ENCODE measurements at places on chromosomes 3 and 15.

DNA sequence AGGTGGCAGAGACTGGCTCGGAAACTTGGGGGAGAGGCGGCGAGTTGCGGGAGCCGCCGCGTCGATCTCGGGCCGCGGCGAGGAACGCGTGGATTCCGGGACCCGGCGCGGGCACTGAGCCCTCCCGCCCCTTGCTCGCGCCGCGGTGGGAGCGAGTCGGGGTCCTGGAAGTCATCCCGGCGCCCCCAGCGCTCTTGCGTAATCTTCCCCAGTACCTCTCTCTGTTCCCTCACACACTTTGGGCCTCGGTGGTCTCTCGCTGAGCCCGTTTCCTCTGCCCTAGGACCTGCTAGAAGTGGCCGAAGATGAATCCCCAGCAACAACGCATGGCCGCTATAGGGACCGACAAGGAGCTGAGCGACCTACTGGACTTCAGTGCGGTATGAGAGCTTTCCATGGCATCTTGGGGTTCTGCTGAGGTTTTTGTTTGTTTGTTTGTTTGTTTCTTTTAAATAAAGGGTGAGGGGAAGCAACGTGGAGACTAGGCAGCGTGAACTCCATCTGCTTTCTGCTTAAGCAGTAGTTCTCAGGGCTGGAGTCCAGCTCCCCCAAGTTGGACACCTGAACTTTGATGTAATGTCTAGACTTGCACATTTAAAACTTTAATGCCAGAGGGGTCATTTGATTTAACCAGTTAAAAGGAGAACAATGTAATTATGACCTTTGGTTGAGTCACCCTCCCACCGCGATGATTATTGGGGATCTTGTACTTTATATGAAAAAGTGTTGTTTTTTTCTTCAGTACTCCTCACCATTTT, 1.3 kb downstream of the TCF12 start:
- no peak for DNase-seq

GRCh38 chr3:129238945-129239705, 10.3 kb upstream of the COPG1 start:
- DNase-seq = no peak

DNA sequence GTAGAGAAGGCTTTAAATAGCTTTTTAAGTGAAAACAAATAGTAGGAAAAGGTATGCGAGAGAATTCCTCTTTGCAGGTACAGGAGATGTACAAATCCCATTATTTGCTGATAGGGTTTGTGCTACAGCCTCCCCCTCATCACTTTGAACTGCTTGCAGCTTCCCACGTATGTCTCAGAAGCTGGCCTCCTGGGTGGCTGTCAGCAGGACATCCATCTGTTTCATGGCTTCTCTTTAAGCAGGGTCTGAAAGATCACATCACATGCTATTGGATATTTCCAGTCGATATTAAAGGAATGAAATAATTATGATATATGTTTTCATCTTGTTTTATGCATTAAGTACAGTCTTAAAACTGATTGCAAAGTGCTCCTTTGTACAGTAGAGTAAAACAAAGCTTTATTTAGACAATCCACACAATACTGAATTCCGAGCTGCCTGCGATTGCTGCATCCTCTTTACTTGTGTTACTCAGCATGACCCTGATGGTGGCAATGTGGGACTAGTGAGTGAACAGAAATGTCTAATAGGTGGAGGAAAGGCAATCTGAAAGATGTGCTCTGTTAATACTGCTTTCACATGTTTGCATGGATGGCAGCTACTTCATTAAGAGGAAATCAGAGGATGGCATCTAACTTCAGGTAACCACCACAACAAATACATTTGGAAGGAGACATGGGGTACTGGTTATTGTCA, 930.6 kb upstream of the SEMA6D start:
- no peak for DNase-seq

- DNase-seq = no peak
Measured at GRCh38 chr15:71080166-71080565, 35.1 kb upstream of the THSD4 start.

DNA sequence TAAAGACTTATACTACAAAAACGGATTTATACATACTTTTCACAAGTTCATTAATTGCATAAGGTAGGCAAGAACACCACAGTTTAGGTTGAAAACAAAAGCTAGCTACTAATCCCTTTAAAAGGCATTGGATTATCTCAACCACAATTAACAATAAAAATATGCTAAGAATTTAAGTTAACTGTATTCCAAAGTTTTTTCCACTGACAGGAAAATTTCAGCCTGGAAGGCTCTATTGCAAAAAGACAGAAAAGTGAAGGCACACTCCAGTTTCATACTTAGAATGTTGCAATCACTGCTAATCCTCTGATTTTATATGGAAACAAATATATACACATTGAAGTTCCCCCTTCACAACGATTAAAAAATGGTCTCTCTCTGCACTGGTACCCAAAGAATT, 71.5 kb downstream of the TJP1 start:
- DNase-seq = no peak

- no peak for DNase-seq
Measured at GRCh38 chr3:14550651-14551611, 10.8 kb upstream of the GRIP2 start.

DNA sequence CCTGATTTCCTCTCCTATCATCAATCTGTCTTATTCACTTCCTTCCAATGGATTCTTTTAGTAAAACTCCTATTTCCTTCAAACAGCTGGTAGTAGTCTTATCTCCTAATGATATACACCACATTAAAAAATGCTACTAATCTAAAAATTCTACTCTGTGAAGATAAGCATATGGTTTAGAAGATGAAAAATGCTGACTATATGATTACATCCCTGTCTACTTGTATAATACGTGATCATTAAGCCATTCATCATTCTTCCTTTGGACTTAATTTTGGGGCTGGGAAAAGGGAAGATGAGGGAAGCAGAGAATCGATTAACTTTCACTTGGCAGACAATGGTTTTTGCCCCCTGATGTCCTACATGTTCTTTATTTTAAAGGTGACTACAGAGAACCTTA, 453.1 kb downstream of the NSUN3 start:
- DNase-seq = no peak

DNA sequence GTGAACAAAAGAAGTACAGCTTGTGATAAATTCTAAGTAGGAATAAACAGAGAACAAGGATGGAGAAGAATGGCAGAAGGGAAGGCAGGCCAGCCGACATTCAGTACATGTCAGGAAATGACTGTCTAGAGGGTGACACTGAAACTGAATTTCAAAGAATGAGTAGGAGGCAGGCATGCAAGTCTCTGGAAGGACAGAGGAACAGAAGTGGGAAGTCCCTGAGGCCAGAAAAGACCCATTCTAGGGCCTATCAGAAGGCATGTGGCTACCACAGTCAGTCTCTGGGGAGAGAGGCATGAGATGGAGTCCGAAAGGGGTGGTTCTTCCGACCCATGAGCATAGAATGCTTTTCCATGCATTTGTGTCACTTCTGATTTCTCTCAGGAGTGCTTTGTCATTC, 243.5 kb upstream of the UBE2E2 start:
- no peak for DNase-seq

GRCh38 chr15:80926126-80926525, 63.5 kb downstream of the MESD start:
- DNase-seq = no peak

GRCh38 chr3:161017971-161018370, 87.2 kb downstream of the B3GALNT1 start:
- no peak for DNase-seq

DNA sequence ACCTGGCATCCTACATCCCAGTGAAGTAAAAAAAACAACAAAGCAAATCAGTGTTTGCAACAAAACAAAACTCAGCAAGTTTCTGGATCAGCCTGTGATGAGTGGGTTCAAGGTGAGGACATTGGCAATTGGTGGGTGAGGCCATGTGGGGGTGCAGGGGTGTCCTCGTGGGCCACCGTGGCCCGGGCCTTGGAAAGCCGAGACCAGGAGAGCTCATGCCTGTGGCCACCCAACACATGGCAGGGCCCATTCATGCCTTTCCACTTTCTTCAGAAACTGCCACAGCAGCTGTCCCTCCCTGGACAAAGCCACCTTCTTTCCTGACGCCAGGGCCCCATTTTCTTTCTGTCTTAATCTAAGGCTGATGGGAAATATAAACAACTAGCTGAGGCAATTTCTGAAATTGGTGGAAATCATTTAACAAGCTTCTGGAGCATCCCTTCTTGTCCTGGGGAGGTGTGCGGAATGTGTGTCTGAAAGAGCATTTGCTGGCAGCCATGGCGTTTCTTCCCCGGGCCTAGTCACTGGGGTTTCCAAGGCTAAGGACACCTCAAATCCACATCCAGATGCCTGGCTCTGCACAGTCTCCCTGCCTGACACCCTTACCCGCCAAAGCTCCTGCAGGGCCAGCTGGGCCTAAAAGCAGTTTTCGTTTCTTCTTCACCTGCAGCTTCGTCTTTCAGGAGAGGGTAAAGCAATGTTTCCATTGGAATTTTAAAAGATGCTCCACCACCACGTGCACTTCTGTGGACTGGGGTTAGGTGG, 34.1 kb upstream of the SFMBT1 start:
- no peak for DNase-seq

DNA sequence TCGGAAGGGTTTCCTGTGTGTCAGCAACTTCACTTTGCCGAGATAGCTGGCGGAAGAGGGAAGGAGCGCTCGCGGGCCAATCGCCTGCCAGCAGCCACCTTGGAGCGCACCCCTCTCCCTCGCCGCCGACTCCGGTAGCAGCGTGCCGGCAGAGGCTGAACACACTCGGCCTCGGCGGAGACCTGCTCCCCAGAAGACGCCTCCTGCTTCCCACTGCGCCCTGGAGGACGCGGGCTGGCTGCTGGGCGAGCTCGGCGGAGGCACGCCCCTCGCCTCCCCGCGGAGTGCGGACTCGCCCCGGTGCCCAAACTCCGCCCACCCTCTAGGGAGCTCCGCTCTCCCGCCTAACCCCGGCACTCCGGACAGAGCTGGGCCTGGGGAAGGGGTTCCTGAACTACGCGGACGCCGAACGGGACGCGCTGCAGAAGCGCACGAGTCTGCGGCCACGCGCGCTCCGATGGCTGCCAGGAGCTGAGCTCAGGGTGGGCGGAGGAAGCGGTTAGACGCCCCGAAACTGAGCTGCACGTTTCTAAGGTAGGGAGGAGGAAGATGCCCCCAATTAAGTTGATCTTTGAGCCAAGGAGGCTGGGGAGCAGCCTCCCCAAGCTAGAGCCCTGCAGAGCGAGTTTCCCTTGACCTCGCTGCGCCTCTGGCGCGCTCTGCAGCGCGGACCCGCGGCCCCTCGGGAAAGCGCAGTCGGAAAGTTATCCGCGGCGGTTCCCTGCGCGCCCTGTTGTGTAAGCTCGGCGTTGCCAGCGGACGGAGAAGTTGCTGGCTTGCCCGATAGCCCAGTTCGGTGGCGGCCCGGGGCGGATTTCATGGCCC, at the start of gene P2RY1:
Gene P2RY1 (plus strand): TSS at position 356 of the 825 bp plus-strand sequence. CDS start 652 bp downstream, outside the sequence.
- DNase-seq = peak; percentile 43

GRCh38 chr15:78192826-78193594, 41.4 kb downstream of the ACSBG1 start:
- no peak for DNase-seq

DNA sequence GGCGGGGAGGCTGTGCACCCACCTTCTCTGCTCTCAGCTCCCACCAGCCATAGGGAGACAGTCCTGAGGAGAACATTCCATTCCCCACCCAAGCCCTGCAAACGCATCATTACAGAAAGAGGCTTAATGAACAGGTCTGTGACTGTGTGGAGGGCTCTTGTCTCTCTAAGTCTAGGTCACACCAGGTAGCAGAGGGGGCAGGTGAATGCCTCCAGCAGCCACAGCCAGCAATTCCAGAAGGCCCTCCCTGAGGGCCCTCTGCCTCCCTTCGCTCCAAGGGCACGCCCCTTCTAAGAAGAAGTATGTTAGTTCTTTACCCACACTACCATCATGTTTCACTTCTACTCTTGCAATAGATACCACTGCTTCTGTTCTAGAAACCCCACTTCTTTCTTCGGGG, 217.5 kb upstream of the BHLHE40 start:
- DNase-seq = no peak

DNA sequence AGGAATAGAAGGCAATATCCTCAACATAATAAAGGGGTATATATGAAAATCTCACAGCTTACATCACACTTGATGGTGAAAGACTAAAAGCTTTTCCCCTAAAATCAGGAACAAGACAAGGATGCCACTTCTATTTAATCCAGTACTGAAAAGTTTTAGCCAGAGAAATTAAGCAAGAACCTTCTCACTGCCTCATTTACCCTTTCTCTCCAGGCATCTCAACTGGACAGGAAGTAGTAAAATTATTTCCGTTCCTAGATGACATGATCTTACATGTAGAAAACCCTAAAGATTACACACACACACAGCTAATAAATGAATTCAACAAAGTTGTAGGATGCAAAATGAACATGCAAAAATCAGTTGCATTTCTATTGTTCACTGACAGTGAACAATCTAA, 11.2 kb downstream of the SCAP start:
- DNase-seq = no peak

DNA sequence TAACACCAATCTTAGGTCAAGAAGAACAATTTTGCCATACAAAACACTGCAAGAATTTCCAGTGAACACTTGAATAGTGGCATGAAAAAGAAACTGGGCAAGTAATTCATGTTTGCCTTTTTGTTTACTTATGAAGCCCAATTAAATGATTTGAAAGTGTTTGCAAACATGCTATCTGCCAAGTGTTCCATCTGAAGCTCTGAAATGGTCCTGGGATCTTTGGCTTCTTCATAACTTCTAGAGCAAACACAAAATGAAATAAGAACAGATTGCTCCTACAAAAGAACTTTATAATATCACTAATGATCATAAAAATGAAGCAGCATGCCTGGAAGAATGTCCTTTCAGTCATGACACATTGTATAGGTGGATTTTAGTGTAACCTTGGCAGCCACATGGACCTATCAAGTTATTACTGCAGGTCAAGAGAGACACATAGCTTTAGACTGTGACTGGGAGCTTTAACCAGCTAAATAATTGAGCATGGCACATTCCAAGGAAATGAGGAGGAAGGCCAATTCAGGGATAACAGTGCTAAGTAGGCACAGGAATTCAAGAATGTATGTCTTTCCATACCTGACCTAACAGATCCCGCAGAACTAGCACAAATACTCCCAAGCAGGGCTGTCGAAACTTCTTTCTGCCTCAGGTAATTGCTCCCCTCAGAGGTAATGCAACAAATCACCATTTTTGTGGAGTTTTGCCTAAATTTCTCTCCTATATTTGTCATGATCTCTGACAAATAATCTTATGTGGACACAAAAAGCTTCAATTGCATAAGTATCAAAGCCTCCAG, 144.6 kb downstream of the DUT start:
- no peak for DNase-seq

GRCh38 chr3:35141406-35141805, 497.9 kb upstream of the ARPP21 start:
- no peak for DNase-seq

GRCh38 chr15:57668016-57668415, 38.5 kb upstream of the POLR2M start:
- no peak for DNase-seq

- no peak for DNase-seq
Measured at GRCh38 chr15:82303956-82304777, 41.5 kb downstream of the SAXO2 start.

GRCh38 chr3:194282436-194283122, 68.5 kb downstream of the CPN2 start:
- DNase-seq = no peak

- no peak for DNase-seq
Measured at GRCh38 chr15:63287109-63287508, 9.7 kb downstream of the APH1B start.

- DNase-seq = no peak
Measured at GRCh38 chr3:70108072-70108471, 108.5 kb downstream of the SAMMSON start.

- DNase-seq = peak; percentile 66
Measured at GRCh38 chr3:72903004-72903403, 15.2 kb downstream of the GXYLT2 start.

GRCh38 chr3:197030379-197031314, 1.0 kb upstream of the MELTF start:
- DNase-seq = no peak
